ENCODE measurements at places on chromosomes 2 and 18.

GRCh38 chr2:226352941-226353560 lies 446.6 kb downstream of the IRS1 start:
- DNase-seq = no peak

- DNase-seq = no peak
Measured at GRCh38 chr2:173414823-173415322, 60.2 kb downstream of the CDCA7 start.

DNA sequence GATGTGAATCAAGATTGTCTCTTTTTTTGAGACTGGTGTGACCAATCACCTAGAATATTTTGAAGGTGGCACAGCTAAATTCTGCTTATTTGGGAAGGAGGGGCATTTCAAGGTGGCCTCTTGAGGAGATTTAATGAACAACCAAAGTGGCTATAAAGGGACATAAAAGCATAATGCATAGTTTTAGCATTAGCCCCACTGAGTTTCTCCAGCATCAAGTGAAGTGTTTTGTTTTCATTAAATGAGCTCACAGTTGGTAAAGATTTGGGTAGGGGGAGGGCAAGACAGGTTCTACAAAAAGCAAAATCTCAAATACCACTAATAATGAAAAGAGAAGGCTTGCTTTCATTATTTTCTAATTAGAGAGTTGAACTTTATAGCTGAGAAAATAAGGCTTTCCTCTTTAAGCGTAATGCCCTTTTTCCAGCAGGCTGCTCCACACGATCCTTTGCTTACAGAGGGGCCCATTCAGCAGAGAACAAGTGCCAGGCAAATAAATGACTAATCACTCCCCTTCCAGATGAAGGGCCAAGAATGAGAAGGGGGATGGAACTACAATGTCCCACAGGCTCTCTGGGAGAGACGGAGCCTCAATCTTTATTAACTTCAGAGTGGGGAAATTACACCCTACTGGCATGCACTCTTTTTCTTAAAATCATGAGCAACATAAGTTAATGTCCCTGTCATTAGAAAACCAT lies 35.9 kb downstream of the LHCGR start:
- no peak for DNase-seq

DNA sequence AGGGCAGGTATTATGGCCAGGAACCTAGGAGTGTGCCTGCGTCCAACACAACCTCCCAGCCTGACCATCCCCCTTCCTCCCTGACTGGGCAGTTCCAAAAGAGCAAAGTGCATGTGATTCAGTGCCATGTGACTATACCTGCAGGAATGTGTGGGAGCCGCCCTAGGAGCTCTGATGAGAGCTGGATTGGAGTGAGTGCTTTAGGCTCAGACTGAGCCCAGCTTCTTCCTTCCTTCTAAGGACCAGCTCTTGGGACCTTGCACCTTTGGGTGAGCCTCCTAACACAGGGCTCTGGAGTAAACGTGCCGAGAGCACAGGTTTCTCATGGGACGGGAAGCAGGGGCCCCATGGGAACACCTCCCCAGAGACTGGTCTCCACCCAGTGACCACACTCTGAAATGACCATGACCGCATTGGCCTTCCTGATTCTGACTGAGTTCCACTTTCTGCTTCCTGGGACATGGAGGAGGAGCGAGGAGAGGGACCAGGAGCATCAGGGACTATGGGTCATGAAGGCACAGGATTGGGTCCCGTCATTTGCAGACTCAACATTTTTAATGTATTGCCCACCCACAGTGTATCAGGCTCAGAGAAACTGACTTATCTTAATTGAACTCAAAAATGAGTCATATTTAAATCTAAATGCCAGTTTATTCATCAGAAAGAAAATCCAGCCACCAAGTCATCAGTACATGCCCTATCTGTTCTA lies 87.8 kb upstream of the BCL2L11 start:
- DNase-seq = no peak
